ENCODE measurements at places on chromosomes 7 and 10.

GRCh38 chr10:122462533-122463465 is 1.4 kb downstream of the HTRA1 start:
- no peak for DNase-seq

DNA sequence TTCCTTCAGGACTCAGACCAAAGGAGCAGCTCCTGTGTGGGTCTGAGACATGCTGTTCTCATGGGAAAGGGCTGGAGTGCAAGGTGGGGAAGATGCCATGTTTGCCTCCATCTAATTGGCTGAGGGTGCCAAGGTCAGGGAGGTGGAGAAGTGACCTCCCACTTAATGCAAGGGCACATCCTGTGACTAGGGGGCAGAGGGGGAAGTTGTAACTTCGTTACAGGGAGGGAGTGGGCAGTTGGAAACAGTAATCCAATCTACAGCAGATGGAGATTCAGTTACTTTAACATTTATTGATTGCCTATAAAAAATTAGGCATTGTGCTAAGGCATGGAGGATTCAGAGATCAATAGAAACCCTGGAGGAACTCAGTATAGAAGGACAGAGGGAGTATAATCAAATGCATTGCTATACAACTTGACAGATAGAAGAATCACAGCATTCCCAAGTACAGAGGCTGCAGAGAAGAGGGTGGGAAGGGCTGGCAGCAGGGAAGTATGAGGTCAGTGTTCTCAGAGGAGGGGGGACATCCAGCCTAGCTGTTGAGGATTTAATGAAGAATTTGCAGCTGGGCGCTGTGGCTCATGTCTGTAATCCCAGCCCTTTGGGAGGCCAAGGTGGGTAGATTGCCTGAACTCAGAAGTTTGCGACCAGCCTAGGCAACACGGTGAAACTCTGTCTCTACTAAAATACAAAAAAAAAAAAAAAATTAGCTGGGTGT is 75.9 kb downstream of the CCNY start:
- DNase-seq = no peak

- DNase-seq = no peak
These were observed 224.8 kb downstream of the RPS24 start for GRCh38 chr10:78258323-78259030.

DNA sequence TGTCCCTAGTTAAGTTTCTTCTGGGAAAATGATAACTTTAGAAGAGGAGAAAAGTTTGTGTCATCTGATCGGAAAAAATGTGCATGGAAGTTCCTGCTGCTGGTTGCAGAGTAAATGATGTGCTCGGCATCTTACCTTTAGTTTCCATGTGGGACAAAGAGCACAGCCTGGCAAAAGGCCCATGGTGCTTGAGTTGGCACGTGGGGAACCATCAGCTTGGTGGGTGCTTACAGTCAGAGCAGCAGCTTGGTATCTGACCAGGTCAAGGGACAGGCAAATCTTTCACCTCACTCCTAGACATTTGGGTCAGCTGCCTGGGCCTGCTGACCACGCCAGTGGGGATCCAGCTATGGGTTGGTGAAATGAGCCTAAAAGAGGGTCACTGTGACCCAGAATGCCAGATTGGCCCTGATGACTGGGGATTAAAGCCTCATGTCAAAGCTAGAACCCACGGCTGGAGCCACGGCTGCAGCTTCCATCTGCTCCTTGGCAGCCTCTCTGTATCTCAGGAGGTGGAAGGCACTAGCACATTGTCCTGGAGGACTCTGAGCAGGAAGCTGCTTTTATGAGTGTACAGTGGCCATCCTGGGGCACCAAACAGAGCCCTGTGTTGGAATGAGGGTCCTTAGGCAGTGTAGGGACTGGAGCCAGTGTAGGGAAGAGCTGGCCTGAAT is 24.7 kb downstream of the VWC2 start:
- no peak for DNase-seq

- DNase-seq = no peak
These were observed 183.0 kb downstream of the SRPK2 start for GRCh38 chr7:105205592-105206237.

- no peak for DNase-seq
These were observed 170.3 kb downstream of the TCERG1L start for GRCh38 chr10:131141207-131141606.

DNA sequence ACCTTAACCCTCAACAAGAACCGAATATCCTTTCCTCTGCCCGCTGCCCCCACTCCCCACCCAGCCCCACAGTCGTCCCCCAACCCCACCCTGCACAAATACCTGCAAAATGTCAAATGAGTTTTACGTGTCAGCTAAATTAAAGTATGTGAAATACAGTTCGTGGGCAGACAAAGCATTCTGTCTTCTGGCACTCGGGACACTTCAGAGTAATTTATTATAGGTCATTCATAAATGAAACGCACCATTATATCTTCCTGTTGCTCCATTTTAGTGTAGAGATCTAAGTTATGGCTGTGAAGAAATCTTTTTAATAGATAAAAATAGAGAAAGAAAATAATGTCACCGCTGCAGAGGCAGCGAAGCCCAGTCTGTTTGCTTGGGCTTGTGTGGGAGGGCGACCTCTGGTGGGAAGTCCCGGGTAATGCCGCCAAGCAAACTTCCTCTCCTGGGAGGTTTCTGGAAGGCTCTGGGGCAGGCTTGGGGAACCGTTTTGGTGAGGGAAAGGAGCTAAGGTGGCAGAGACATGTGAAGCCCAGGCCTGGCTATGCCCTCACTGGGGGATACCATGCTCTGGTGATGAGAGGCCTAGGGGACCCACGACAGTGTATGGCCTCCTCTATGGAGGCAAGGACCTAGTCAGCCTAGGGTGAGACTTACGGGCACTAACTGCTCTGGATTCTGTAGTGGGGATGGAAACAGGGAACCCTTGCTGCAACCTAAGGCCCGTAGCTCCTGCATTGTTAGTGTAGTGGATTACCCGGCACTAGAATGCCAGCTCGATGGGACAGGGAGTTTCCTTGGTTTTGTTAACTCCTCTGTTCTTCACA is 604.9 kb downstream of the LRMDA start:
- DNase-seq = no peak

DNA sequence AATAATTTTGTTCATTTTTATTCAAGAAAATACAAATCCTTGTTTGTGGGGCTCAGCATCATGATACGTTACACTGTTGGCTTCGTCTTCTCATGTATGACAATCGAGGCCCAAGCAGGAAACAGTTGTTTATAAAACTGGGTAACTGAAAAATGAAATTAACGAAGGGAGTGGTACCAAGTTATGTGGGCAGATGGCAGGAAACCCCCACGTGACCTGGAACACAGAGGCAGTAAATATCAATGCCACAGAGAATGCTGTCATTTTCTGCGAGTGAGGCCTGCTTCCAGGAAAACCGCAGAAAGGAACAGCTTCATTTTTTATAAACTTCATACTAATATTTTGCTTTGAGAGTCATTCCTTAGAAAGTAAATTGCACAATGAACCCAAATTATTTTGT is 201.0 kb upstream of the ADARB2 start:
- DNase-seq = no peak

- DNase-seq = no peak
These were observed 996.8 kb downstream of the KCNMA1 start for GRCh38 chr10:76640806-76641205.

DNA sequence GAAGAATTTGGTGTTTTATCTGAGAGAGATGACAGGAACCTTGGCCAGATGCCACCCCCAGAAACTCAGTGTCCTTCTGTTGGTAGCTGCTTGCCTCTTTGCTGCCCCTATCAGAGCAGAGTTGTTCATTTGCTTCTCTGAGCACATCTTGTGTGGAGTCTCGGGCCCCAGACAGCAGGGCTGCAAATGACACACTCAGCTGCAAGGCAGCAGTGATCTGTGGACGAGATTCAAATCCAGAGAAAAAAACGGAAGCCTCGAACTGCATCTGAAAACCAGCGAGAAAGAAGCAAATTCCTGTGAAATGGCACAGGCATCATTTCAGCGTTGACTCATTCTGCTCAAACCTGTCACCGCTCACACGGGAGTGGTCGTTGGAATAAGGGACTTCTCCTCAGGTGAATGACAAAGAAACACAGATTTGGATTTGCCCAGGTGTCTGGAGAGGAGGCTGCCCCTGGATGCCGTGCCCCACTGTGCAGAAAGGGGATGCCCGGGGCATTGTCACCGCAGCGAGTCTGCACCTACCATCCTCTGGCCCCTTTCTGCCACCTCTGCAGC is 144.7 kb downstream of the PFKFB3 start:
- DNase-seq = no peak

- DNase-seq = peak; percentile 52
These were observed 105.5 kb downstream of the SEPTIN7 start for GRCh38 chr7:35906191-35906908.

DNA sequence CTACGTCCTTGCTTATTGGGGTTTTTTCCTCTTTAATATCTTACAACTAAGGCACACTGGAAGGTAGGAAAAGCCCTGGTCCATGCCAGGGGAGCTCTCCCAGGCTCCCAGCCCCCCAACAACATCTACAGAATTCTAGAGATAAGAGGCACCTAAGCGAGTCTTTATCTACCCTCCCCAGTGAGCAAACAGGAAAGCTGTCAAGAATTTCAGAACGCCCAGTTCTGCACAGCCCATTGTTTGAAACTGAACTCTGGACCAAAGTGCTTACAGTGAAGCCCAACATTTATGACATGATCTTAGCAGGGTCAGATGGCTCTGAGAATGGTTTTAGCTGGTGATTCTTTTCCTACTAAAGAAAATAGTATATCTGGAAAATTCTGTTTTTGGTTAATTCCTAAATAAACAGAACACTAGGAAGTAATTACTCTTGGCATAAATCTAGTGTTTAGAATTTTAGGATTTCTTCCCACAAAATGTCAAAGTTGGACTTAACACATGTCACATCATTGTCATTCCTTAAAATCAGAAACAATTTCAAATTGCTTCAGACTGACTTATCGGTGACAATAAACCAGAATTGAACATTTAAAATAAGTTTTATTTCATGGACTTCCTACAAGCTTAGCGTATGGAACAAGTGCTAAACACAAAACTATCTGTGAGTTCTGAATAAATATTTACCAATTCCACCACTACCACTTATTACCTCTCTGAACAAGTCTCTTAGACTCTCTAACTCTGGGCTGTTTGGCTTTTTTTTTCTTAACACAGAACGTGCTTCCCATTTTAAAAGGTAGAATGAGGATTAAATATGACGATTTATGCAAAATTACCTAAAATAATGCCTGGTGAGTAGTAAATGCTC is 31.3 kb upstream of the RNF32 start:
- DNase-seq = no peak

- DNase-seq = no peak
These were observed 167.1 kb downstream of the NEURL1 start for GRCh38 chr10:103660364-103661197.

GRCh38 chr10:48552946-48553564 is 51.8 kb downstream of the ARHGAP22 start:
- DNase-seq = no peak

GRCh38 chr10:89301232-89301631 is 614 bp upstream of the IFIT2 start:
- DNase-seq = no peak

GRCh38 chr10:52703898-52704297 is 68.7 kb downstream of the MBL2 start:
- no peak for DNase-seq

DNA sequence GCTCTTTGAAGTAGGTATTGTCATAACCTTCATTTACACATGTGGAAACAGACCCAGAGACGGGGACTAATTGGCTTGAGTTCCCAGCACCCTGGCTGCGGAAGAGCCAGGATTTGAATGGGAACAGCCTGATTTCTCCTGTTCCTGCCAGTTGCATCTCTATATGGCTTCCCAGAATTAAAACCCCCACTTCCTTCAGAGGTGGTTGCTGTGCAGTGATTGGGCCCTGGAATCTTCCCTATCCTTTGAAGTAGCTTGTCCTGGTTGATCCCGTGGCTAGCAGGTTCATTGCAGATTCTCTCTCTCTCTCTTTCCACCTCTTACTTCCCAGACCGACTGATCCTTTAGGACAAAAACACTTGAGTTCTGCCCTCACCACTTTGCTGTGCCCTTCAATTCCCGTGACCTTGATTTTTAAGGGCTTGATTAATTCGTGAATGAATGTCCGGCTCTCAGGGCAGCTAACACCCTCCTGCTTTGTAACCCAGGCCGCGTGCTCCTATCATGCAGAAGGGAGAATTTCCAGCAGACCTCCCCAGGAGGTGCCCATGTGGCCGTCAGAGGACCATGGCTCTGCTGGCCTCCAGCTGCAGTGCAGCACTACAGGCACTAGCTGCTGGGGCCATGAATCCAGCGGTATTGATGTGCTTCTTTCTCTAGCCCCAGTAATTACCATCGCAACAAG is 120.6 kb upstream of the AGK start:
- DNase-seq = no peak

DNA sequence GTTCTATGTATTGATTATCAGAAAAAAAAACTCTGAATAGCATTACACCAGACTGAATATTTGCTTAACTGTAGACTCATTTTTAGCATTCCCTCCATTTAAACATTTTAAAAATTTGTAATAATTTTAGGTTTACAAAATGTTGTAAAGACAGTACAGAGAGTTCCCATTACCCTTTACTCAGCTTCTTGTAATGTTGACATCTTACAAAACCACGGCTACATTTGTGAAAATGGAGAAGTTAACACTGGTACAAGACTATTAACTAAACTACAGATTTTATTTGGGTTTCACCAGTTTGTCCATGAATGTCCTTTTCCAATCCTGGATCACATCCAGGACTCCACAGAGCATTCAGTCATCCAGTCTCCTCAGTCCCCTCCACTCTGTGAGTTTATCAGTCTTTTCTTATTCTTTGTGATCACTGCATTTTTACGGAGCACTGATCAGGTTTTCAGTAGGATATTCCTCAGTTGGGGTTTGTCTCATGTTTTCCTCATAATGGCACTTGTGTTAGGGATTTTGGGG is 130.0 kb upstream of the EEPD1 start:
- no peak for DNase-seq

DNA sequence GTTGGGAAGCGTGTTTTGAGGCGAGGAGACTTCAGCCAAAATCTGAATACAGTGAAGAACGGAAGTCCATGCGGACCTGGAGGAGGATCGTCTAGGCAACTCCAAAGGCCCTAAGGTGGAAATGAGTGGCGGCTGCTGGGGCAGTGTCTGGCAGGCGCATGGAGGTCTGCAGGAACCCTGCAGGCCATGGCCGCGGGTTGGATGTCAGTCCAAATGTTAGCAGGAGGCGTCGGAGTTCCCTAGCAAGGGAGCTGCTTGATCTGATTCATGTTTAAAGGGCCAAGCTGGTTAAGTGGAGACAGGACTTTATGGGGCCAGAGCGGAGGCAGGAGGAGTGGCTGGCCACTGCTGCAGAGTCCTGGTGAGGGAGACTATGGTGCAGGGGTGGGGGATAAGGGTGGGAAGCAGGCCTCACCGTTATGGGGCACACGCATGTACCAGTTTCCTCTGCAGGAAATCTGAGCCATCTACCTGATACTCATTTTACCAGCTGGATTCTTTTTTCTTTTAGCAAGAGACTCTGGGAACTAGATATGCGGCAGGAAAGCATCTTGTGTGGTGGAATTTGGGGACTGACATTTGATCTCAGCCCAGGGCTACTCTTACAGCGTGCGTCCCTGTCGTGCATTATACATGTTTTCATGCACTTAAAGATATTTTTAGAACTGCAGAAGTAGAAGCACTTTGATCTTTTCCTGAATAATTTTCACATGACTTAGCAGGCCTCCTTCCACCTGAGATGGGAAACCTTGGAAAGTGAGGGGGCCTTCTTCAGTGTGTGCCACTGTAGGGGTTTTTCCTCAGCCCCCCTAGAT is 6.6 kb upstream of the REPIN1 start:
- DNase-seq = no peak

All from NCI-H1930 (cell line).